Suprapubic skin (tissue), 4 donors: ENCODE measurements at places on chromosomes 3 and 15. TPM values are rescaled to one million over a fixed set of nuclear protein-coding genes. Genes with fewer than 3 reads are reported as not detected.

- no peaks in the 10 kb centered on the region for H3K4me1 ChIP-seq
- H3K27ac ChIP-seq = no peak overlapping the region
- H3K4me3 ChIP-seq = no peak overlapping the region
- no peaks in the 10 kb centered on the region for H3K36me3 ChIP-seq
- H3K27me3 ChIP-seq = no peaks in the 10 kb centered on the region
- no peak for DNase-seq
These were observed 115.6 kb downstream of the NLGN1 start for GRCh38 chr3:173513123-173513522.

- H3K4me1 ChIP-seq = peaks cover 4% of the 10 kb centered on the region
- no peak overlapping the region for H3K4me3 ChIP-seq
- H3K27me3 ChIP-seq = no peaks in the 10 kb centered on the region
These were observed 128.7 kb upstream of the SLC2A2 start for GRCh38 chr3:171155122-171155700.

Gene RAD51
- total RNA-seq = 1.5 TPM

- peak overlapping the region; percentile 96 for H3K27ac ChIP-seq
- peaks cover 59% of the 10 kb centered on the region for H3K4me1 ChIP-seq
- H3K4me3 ChIP-seq = peak overlapping the region; percentile 87
- H3K27me3 ChIP-seq = no peaks in the 10 kb centered on the region
These were observed 644 bp downstream of the ZNF609 start for GRCh38 chr15:64460724-64461720.

Gene SNX4
- 20.6 TPM for total RNA-seq

Gene TRH
- total RNA-seq = not detected

- H3K4me1 ChIP-seq = no peaks in the 10 kb centered on the region
- H3K27ac ChIP-seq = no peak overlapping the region
- no peak for DNase-seq
- H3K36me3 ChIP-seq = no peaks in the 10 kb centered on the region
These were observed 94.3 kb upstream of the C3orf80 start for GRCh38 chr3:160130950-160131349.

Gene TIPIN
- 4.8 TPM for total RNA-seq
